Head of caudate nucleus (tissue), 42 donors: ENCODE measurements at places on chromosomes 12 and 14.

DNA sequence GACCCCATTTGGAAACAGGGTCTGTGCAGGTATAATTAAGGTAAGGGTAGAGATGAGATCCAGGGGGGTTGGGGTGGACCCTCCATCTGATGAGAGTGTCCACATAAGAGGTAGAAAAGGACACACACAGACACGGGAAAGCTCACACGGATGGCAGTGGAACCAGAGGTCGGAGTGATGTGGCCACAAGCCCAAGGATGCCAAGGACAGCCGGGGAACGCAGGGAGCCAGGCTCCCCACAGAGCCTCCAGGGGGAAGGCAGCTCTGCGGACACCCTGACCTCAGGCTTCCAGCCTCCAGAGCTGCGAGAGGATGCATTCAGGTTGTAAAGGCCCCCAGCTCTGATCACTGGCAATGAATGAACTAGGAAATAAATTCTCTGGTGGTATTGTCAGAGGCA lies 33.0 kb downstream of the RIMBP2 start:
- DNase-seq: no peak

- DNase-seq: no peak
These were observed 508.5 kb downstream of the FOXG1 start for GRCh38 chr14:29274890-29275596.

DNA sequence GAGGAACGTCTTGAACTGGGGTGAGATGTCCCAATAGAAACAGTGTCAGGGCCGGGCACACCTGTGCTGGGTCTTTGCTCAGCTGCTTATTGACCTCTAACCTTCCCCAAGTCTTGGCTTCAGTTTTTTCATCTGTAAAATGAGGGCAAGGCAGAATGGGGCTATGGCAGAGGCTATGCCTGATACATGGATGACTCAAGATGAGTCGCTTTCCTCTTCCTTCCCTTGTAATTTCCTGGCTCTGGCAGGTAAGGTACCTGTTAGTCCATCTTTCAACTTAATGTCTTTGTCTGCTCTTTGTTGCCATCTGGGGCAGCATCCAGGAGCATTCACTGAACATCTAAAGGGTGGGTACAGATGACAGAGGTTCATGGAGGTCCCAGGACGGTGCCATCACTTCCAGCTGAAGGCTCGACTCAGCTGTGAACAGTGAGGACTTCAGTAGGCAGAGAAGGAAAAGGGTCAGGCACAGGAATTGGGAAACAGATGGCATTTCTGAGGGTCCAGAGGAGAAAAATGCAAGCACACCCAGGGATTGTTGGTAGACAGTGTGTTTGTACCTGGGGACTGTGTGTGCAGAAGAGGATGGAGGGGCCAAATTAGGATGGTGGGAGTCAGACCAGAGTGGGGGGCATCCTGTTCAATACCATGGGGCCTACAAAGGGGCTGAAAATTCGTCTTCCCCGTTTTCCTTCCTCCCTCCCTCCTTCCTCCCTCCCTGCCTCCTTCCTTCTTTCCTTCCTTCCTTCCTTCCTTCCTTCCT lies 268.3 kb downstream of the VRK1 start:
- no peak for DNase-seq

- no peak for DNase-seq
These were observed 106.3 kb downstream of the SPTSSA start for GRCh38 chr14:34355584-34356263.

- DNase-seq: no peak
These were observed 4.6 kb upstream of the SYNE3 start for GRCh38 chr14:95521001-95521400.

DNA sequence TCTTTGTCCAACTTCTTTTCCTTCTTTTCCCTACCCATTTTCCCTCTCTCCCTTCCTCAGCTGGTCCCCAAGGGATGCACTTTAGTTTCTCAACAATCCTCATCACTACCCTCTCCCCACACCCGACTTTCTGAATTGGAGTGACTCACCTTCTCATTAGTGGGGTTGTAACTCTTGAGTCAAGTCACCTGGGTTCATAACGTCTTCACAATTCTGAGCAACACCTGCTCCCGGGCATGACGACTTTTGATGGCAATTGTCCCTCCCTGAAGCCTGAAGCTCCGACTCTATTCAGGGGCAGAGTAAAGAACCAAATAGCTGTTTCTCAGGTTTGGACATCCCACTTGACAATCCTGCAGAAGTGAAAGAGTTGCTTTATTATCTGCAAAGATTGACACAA lies 82.7 kb upstream of the OTX2 start:
- no peak for DNase-seq

GRCh38 chr12:79174626-79175025 lies 310.1 kb downstream of the SYT1 start:
- no peak for DNase-seq

GRCh38 chr12:1836241-1836803 lies 16.0 kb downstream of the LRTM2 start:
- no peak for DNase-seq

DNA sequence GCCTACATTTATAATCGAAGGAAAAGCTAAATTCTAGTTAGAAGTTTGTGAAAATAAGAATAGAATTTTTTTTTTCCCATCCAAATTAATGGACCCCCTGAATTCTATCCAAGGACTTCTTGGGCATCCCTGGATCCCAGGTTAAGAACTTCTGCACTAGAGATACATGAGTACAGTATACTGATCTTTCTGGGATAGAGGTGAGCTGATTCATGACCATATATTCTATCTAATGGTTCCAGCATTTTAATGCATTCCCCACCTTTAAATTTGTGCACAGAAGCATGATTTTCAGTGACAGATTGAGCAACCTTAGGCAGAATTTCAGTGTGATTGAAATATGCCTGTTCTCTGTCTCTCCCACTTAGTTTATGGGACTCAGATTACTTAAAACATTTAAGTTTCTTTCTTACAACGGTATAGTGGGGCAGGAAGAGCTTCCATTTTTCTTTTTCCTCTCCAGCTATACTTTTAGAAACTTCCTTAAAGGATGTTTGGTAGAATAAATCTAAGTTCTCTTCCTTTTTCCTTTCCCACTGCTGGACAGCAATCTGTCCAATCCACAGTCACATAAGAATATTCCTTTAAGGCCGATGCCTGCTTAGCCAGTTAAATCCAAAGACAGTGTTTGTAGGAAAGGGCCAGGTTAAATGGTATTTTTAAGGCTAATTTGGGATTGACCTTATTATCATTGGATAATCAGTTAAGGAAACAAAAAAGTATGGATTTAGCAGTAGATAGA lies 6.7 kb downstream of the MDM2 start:
- DNase-seq: no peak

GRCh38 chr12:132172619-132173018 lies 28.4 kb downstream of the NOC4L start:
- DNase-seq: no peak

DNA sequence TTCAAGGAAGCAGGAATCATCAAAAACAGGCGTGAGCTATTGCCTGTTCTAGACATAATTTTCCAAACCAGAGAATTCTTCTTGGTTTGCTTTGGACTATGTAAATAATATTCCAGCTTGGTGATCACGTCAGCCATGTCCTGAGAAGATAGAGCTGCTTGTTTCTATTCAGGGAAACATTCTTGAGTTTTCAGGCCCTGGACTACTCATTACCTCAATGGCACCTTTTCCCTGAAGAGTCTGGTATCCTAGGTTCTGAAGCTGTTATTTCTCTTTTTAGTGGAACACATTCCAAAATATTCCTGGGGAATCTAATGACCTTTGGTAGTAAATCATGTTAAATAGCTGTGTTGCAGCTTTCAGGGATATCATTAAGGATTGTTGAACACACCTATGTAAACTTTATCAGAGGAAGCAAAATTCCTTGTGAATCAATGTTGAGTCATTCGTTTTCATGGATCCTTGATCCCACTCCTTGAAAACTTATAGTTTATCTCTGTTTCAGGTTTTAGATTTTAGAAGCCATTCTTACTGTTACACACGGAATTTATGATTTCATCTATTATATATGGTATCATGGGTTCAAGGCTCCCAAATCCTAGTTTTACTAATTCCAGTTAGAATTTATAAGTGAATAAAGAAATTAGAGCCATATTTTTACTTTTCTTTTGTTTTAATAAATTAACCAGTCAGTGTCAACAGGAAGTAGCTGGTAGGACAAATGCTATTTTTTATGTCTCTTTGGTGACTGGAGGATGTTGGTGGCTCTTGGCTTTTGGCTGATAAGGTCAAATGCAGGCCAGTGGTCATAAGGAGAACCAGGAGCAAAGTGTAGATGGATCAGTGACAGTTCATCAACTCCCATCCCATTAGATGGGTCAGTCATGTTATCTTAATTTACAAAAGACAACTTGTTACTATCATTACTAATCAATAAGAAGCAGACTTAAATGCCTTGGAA lies 380.1 kb downstream of the ZFP36L1 start:
- DNase-seq: no peak
